ENCODE measurements at places on chromosomes 5 and 9.
A peak's percentile ranks its signal among the peaks of the same experiment; 100 is the strongest.

GRCh38 chr5:170178814-170179213 lies 54.0 kb upstream of the C5orf58 start:
- no peak for DNase-seq

DNA sequence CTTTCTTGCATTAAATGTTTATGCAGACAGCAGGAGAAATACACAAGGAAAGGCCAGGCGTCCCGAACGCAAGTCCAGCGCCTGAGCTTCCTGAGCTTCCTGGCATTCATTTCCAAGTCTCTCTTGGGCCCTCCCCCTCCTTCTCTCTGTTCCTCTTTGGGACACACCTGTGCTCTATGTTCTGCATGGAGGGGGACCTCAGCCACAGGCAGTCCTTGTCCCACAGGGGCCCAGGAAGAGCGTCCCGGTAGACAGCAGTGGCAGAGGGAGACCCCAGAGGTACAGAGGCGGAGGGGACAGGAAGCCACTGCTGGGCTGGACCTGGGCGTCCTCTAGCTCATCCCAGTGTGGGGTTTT lies 221.3 kb downstream of the C9orf50 start:
- no peak for DNase-seq

GRCh38 chr5:5474961-5475360 lies 52.5 kb downstream of the ICE1 start:
- no peak for DNase-seq

DNA sequence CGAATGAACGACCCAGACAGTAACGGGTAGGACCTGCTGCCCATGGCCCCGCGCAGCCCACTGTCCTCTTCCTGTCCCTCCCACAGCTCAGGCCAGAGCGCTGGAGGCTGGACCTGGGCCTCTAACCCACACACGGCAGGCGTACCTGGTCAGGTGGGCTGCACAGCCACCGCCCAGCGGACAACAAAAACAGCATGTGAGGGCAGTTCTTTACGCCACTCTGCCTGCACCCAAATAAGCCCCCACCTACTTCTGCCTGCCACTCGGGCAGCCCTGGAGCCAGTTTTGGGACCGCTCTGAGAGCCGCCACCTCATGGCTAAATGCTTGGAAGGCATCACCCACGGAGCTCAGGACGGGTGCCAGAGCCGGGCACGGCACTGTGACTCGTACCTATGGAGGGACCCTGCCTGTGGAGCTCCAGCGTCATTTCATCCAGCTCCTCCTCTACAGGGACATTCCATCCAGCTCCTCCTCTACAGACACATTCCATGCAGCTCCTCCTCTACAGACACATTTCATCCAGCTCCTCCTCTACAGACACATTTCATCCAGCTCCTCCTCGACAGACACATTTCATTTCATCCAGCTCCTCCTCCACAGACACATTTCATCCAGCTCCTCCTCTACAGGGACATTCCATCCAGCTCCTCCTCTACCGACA lies 18.9 kb downstream of the CLPTM1L start:
- no peak for DNase-seq

- DNase-seq, result no peak
Observed at GRCh38 chr9:81782313-81782995, 93.1 kb upstream of the TLE1 start.

- no peak for DNase-seq
Observed at GRCh38 chr9:111909444-111909843, 12.8 kb downstream of the UGCG start.

DNA sequence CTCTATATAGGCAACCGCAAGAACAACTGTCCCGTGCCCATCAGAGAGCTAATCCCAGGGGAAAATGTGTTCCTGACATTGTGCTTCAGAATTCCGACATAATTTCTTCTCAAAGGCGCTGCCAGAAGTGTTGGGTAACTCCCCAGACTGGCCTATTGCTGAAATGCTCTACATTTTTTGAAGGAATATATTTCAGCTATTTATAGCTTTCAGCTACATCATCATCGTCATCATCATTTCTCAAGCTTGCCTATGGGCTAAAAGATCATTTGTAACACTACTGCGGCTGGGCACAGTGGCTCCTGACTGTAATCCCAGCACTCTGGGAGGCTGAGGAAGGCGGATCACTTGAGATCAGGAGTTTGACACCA lies 49.7 kb downstream of the MYO10 start:
- no peak for DNase-seq

GRCh38 chr9:23005156-23005555 lies 558.5 kb downstream of the DMRTA1 start:
- DNase-seq, result no peak

DNA sequence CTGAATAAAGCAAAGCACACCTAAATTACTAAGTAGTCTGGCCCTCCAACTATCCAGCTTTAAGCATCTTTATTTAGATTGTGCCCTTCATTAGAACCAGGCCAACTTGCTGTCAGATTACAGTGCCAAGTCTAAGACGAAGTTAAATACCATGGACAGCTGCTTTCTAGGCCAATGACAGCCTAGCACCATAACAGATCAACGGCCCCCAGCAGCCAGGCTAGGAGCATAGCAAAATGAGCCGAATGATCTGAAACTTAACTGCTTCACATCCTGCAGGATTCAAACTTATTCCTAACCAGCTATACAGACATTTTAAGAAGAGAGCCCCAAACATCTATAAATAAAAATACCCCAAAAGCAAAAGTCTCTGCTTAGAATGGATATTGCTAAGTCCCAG lies 6.8 kb downstream of the SLC24A2 start:
- DNase-seq, result no peak

DNA sequence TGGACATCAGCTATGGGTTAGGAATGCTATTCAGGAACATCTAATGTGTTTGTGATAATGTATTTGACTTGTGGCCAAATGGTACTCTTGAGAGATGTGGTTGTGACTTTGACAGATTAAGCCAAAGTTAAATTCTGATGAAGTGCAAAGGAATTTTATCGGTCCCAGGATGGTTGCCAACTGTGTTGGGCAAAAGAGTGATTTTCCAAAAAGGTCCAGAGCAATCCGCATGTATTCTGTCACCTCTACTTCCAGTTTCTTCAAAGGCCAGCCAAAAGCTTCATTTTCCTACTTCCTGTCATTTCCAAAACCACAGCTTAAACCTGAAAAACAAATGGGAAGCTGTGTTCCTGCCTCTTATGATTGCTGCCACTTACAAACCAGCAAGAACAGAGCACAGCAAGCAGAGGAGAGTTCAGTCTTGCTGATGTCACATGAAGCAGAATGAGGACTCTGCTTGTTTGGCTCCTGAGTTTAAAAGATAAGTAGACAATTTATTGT lies 59.8 kb downstream of the MARCHF3 start:
- no peak for DNase-seq

DNA sequence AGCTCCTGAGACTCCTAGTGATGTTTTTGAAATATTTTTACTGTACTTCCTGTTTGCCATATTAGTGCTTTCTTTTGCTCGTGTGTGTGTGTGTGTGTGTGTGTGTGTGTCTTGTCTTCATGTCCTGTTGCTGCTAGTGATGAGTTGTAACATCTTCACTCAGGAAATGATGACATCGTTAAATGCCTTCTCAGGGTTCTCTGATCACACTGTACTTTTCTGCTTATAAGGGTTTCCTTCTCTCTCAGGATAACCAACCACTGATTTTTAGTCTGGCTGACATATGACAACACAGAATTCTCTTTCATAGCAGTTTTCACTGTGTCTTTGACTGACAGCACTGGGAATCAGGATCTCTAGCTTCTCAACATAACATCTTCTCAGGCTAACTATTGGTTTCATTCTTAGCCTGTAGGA lies 16.1 kb downstream of the SV2C start:
- no peak for DNase-seq

GRCh38 chr9:88777498-88778312 lies 213.6 kb upstream of the S1PR3 start:
- DNase-seq, result no peak

- DNase-seq, result no peak
Observed at GRCh38 chr9:22469928-22470544, 23.4 kb downstream of the DMRTA1 start.

GRCh38 chr5:44691802-44692201 lies 116.9 kb upstream of the MRPS30 start:
- DNase-seq, result no peak

DNA sequence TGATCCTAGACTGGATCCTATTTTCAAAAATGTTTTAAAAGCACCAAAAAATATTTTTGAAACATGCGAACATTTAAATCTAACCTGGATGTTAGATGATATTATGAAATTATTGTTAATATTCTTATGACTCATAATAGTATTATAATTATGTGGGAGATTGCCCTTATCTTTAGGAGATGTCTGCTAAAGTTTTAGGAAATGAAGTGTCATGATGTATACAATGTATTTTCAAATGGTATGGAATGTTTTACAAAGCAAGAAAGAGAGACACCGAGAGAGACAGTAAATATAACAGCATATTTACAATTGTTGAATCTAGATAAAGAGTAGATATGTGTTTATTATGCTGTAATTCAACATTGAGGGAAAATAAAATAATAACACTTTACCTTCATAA lies 455.9 kb downstream of the ACTL7B start:
- DNase-seq, result no peak

GRCh38 chr9:133792721-133793470 lies 54.7 kb upstream of the SARDH start:
- peak; percentile 11 for DNase-seq

DNA sequence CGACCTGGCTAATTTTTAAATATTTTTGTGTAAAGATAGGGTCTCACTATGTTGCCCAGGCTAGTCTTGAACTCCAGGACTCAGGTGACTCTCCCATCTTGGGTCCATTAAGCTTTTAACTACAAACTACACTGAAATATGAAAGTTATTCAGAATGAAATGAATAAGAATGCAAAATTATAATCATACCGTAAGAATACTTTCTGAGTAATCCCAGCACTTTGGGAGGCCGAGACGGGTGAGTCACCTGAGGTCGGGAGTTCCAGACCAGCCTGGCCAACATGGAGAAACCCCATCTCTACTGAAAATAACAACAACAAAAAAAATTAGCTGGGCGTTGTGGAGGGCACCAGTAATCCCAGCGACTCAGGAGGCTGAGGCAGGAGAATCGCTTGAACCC lies 1.1 kb upstream of the ORM1 start:
- DNase-seq, result no peak

- no peak for DNase-seq
Observed at GRCh38 chr9:113012492-113012891, 500 bp upstream of the ZNF883 start.
